DMS153 (cell line): ENCODE measurements at places on chromosomes 2 and 18.

- DNase-seq = no peak
Measured at GRCh38 chr2:44191739-44192138, 23.1 kb downstream of the PPM1B start.

- DNase-seq = no peak
Measured at GRCh38 chr2:132651115-132652045, 18.6 kb downstream of the LYPD1 start.

- DNase-seq = peak; percentile 38
Measured at GRCh38 chr2:169512525-169512924, 3.0 kb downstream of the KLHL41 start.

- no peak for DNase-seq
Measured at GRCh38 chr18:55120896-55121295, 161.6 kb upstream of the CCDC68 start.

GRCh38 chr2:170404846-170405245, 226.9 kb downstream of the MYO3B start:
- DNase-seq = no peak

DNA sequence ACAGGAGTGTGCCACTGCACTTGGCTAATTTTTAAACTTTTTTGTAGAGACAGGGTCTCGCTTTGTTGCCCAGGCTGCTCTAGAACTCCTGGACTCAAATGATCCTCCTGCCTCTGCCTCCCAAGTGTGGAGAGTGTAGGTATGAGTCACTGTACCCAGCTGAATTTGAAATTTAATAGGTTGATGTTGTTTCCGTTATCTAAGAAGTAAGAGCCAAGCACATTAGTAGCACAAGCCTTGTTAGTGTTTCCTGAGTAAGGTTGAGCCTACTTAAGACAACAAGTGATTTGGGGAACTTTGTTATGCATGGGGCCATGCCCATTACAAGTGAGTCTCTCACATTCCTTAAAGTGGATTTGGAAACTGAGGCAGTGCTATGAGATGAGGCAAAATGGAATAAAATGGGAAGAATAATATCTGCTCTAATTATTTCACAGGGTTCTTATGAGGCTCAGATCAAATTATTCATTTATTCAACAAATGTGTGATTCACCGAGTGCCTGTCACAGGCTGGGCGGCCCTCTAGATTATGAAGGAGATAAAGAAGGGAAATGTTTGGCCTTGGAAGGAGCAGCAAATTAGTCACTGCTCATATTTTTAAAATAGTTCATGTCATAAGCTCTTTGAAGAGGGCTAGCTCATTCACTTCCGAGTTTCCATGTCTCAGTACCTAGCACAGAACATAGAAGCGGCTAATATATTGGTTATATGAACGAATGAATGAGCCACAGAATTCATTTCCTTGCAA, 217.2 kb downstream of the LDLRAD4 start:
- DNase-seq = no peak
